Fibroblast of pulmonary artery (primary cell): ENCODE measurements at places on chromosomes 11 and 22.

DNA sequence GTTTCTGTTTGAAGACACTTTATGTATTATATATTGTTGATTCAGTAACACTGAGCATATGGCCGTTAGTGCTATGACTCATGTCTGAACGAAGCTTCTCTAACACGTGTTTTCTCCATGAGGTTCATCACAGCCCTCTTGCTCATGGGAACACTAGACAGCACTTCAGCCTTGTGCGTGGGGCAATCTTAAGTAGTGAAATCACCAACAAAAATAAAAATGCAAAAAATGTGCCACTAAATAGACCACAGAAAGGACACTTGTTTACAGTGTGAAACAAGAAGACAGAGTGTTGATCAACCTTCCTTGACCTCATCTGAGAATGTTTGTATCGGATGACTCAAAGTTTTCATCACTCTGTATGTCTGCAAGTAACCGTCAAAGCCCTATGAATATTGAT, 94.5 kb downstream of the FDX1 start:
- DNase-seq, result peak; percentile 65

- DNase-seq, result no peak
Measured at GRCh38 chr11:3202305-3202704, 16.3 kb downstream of the MRGPRG start.

DNA sequence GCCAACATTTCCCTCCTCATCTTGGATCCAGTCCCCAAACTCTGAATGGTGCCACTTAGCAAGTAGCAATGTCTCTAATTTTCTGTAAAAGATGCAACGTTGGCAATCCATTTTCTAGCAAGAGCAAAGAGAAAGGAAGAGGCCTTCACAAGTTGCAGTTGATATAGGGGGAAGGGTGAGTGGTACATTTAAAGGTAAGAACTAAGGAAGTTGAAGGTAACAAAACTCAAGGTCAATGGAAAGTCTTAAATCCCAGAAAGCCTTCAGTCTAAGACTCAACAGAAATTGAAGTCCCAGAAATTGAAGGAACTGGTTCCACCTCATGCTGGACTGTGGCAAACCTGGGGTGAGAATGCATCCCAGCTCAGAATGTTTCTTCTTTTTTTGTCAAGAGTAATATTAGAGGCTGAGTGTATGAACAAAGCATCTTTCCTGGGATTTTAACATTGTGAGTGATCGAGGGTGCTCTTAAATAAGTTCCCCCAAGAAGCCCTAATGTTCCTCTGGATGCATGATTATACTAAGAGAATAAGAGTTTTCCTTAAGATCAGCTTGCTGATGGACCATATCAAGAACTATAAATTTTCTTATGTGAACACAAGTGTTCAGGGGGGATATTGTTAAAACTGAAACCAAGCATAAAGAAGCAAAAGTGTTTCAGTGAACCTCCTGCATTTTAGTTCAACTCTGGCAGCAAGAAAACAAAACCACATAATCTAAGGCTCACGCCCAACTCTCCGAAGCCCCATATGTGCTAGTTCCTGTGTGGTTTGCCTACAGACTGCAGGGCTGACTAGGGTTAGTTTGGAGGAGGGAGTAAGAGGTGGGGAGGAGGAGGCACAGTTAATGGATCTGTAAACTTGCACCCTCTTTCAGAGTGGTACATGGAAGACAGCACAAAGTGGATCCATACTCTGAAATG, at the start of gene GRAP2:
TSS of gene GRAP2 (plus strand) at position 779 of the 922 bp plus-strand sequence. CDS start 46,023 bp downstream, outside the sequence.
- DNase-seq, result no peak

GRCh38 chr11:111808063-111808588, 41.9 kb upstream of the PPP2R1B start:
- no peak for DNase-seq

DNA sequence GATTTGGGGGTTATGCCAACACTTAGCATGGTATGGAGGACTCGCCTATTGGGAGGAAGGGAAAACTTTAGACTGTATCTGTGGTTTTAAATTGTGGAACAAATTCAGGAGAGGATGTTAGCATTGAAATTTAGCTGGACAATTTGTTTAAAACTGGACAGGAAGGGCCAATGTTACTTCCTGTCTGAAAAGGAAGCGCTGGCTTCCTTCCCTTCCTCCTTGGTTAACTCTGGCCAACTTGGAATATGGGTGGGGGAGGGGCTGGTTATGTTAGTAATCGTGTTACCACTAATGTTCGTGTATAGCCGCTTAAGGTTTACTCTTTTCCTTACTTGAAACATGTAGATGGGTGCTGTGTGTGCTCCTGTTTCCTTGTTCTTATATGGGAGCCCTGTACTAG, 13.9 kb downstream of the CTNND1 start:
- DNase-seq, result no peak
